ENCODE measurements at places on chromosomes 4 and X.

DNA sequence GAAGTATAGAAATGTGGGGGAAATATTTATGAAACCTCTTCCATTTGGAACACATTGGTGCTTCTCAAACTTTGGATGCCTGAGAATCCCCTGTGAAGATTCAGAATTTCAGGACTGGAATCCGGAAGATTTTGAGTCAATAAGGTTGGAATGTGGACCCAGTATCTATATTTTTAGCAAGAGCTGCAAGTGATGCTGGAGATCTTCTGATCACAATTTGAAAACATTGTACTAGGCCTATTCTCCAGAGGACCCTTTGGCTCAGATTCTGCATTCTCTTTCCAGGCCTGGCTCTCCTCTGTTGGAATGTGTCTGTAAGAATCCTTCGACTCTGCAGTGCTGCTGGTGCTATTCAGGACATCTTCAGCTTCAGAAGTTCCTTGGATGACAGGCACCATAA lies 2.4 kb upstream of the PKD2 start:
- DNase-seq: no peak

GRCh38 chr4:183823434-183823833 lies 81.7 kb upstream of the STOX2 start:
- DNase-seq: no peak

DNA sequence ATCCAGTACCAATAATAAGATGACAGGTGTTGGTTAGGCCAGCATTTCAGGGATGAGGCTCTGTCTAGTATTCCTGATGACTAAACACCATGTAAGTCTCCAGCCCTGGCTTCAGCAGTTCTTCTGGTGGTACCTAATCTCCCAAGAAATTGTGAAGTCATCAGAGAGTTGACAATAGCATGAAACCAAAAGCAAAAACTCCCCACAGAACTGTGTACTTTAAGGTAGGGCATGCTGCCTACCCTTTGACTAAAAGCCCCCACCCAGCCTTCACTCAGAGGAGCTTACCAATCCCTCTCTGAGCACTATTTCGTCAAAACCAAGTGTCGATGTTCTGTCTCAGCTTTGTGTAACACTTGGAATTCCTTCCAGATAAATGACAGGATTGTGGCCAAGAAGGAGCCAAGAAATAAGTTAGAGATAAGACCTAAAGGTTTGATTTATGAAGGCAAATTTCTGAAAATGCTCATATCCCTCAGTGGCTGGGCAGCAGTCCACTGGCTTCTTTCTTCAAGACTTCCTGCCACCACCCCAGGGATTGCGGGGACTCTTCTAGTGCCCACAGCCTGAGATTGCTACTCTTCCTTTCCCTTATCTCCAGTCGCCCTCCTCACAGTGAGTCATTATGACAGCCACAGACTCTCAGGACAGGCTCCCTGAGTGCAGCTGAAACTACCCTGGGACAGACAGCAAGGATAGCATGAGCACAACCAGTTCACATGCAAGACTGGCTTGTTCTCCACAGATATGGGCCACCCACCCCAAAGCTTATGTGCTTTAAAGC lies 67.3 kb upstream of the LHFPL1 start:
- DNase-seq: no peak

GRCh38 chr4:45688341-45688740 lies 435.5 kb downstream of the GABRG1 start:
- no peak for DNase-seq

GRCh38 chrX:39262641-39263040 lies 461.4 kb downstream of the MID1IP1 start:
- no peak for DNase-seq

DNA sequence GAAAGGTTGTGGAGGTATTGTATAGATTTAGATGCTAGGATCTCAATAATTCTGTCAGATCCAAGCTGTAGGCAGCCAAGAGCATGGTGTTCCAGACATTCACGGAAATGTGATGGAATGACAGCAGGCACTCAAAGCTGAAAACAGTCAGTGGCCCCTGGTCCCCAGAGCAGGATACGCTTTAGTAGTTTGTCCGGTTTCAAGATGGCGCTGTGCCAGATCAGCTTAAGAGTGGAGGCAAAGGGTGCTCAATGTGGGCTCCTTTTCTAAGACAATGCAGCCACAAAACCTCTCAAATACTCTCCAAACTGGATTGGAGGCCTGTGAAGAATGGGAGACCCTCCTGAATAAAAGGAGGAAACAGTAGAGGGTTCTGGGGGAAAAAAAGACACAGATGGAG lies 291.2 kb upstream of the HS3ST1 start:
- no peak for DNase-seq

- DNase-seq: no peak
These were observed 218.5 kb upstream of the ANKRD50 start for GRCh38 chr4:124931050-124931449.

DNA sequence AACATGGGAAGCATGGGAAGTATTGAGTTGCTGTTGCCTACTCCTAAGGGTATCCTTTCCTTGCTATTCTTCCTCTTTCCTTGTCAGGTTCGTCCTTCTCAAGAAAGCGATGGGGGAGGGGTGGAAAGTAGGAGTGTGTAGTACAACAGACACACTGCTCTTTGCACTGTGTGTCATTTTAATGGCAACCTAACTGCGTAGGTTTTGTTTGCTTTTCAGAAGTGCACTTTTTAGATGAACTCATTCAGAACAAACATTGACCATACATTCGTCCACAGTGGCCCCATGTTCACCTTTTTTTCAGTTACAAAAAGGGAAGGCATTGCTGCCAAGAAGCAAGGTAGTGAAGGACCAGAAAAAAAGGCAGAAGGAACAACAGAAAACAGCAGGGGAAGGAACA lies 10.2 kb upstream of the YIPF6 start:
- DNase-seq: no peak

- no peak for DNase-seq
These were observed 48.9 kb upstream of the CD99 start for GRCh38 chrX:2642146-2642545.

All from cardiac septum (tissue), 1 donor.